ENCODE measurements at places on chromosomes 6 and 20.

- no peak for DNase-seq
Observed at GRCh38 chr6:81900616-81901015, 148.1 kb upstream of the TENT5A start.

DNA sequence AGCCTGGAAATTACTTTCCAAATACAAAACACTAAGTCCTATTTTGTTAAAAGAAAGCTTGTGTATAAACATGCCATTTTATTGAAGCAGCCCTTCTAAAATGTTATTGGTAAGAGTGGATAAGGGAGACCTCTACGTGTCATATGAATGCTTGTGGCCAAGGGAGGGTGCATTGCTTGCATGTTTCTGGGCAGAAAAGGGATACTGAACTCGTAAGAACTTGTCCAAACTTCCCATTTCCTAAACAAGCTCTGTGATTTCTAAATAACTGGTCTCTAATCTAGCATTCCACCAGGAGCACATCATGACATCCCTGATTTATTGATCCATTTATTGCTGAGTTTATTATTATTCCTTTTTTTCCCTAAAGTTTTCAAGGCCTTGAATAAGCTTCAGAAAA lies 474.1 kb downstream of the CD109 start:
- DNase-seq: no peak

- DNase-seq: no peak
Observed at GRCh38 chr6:68544450-68544849, 90.6 kb upstream of the ADGRB3 start.

DNA sequence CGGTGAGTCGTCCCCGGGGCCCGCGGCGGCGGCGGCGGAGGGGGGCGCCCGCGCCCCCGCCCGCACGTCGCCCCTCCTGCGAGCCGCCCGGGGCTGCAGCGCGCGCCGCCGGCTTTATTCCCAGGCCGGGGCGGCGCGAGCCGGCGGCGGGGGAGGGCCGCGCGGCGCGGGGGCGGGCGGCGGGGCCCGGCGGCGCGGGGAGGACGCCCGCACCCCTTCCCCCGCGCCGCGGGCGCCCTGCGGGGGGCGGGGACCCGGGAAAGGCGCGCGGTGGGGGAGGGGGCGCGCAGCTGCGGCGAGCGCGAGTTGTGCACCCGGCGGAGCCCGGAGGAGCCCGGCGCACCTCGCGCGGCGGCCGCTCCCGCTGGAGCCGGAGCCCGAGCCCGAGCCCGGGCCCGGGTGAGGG lies 646 bp downstream of the HMGA1 start:
- no peak for DNase-seq

DNA sequence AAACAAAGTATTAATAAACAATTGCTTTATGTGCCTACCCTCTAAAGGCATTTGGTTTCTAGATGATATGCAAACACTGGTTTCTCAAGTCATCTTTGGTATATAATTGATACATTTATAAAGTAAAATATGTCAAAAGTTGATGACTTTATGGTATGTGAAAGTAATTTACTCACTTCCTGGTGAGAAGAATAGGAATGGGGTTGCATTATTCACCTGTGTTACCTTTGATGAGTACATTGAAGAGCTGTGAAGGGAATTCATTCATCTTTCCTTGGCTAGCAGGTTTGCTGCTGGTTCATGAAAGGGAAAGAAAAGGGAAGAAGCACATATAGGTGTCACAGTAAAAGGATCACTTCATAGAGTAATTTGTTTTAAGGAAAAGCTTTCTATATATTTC lies 20.4 kb downstream of the RNF217 start:
- DNase-seq: no peak

- no peak for DNase-seq
Observed at GRCh38 chr20:13397300-13397724, 176.2 kb downstream of the ISM1 start.

DNA sequence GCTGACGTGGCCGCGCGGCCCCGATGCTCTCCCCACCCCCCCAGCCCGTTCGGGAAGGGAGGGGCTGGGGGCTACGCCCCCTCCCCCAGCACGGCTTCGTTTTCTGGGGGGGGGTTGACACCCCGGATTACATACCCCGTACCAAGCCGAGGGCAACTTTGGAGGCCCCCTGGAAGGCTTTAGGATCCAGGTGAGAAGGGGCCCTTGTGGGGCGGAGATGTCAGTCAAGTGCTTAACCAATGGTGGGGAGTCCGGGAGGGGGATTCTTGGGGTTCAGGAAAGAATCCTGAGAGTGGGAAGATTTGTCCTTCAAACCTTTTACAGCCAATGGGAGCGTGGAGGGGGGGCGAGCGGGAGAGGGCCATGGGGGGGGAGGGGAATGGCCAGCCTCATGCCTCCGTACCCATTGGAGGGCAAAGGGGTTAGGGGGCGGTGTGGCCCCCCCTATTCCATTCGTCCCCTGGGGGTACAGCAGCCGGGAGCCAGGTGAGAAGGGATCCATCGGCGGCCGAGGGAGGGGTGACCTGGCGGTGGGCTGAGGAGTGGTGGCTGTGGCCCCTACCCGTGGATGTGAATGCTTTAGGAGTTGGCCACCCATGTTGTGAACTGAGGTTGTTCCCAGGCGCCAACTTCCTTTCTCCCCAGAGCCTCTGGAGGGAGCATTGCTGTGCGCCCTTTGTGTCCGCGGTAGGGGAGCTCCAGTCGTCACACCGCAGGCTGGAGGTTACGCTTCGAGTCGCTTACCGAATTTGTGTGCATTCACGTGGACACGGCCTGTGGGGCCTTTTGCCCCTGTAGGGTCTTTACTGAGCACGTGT lies 682 bp downstream of the BRD2 start:
- peak; percentile 95 for DNase-seq

GRCh38 chr6:144294016-144294415 lies 8.9 kb downstream of the UTRN start:
- DNase-seq: no peak

GRCh38 chr6:170063431-170063830 lies 227.4 kb downstream of the DLL1 start:
- DNase-seq: no peak

DNA sequence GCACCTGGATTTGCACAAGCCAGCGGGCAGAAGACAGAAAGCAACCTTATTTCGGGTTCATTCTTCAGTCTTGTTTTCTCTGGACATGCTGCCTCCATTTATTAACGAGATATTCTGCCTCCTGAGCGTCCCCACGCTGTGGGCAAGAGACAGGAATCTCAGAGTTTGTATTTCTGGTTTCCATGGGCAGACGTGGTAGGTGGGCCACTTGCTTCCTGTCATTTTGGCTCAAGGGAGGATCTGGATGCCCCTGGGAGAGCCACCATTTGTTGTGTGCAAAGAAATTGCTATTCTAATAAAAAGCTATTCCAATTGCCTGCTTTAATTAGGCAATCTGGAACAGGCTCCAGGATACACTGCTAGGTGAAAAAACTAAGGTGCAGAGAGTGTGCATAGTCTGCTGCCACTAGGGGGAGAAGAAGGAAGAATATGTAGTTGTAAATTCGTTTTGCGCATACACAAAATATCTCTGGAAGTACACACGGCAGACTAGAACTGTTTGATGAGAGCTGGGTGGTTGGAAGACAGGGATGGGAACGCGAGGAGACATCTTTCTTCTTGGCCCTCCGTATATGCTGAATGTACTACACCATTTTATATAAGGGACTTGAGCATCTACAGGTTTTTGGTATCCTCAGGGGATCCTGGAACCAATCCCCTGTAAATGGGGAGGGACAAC lies 30.1 kb upstream of the SLC16A10 start:
- DNase-seq: peak; percentile 32

GRCh38 chr6:168167431-168168315 lies 88.7 kb upstream of the FRMD1 start:
- no peak for DNase-seq
